RWPE1 (cell line): ENCODE measurements at places on chromosomes 5 and 9.

- DNase-seq, result no peak
Measured at GRCh38 chr5:109997161-109997560, 307.4 kb downstream of the MAN2A1 start.

DNA sequence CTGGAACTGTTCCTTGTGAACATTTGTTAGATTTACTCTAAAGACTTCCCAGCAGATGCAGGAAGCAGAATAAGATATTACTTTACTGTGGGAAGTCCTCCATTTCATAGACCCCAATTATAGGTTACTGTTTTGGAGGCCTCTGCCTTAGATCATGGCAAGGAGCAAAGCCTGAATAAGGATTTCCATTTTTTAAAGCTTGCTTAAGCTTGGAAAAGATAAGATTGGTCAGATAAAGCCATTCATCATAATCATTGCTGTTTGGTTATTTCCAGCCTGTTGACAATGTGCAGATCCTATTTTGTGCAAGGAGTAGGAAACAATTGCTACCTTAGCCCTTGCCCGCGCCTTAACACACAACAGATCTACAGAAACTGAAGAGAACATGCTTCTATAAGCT lies 129.5 kb upstream of the ITGA1 start:
- no peak for DNase-seq

GRCh38 chr5:145660897-145661640 lies 174.1 kb downstream of the PRELID2 start:
- DNase-seq, result no peak

- DNase-seq, result no peak
Measured at GRCh38 chr5:98791001-98791519, 17.6 kb downstream of the RGMB start.

DNA sequence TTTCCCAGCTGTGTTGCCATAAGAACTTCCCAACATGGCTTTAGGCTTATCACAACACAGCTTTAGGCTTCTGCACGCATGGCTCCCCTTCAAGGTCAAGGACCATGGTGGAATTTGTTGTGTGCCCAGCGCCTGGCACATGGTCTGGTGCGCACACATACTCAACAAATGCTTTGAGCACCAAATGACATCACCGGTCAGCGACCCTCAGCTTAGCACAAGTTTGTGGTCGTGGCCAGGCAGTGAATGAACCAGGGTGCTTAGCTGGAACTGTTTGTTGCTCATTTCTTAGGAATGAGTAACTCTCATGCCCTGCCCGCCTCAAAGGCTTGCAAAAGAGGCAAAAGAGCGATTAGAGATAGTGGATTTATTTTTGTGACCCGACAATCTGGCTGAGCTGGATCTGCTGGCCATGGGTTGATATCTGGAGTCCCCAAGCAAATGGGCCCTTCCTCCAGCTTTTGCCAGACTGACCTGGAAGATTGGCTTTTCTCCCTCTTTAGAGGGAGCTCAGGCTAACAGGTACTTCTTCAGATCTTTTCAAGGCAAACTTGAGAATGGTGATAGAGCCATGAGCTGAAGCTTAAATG lies 58.9 kb downstream of the DAP start:
- DNase-seq, result peak; percentile 30

DNA sequence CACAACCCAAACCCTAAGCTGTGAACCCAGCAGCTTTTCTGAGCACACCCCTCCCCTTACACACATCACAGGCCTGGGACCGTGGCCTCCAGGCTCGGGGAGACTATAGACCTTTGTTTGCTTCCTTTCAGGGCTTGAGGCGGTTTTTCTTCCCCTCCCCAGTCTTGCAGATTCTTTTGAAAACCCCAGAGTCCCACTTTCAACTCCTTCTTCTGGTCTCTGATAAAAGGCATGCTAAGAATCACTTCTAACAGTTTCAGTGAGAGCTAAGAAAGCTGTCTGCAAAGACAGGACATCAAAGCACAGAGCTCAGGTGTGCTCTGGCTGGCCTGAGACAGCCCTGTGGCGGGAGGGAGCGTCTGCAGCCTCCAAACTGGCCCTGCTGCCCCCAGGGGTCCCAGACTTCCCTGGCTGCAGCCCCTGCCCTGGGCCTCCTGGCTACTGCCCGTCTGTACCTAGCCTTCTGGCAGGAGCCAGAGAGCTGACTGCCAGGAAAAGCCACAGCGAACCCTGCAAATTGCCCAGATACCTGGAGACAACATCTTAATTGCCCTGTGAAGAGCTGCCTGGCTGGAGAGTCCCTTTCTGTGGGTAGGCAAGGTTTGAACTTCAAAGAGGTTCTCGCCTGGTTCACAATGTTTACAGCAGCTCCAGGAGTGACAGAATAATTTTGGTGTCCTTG lies 138.9 kb downstream of the GADD45G start:
- DNase-seq, result no peak

GRCh38 chr5:135628771-135629563 lies 50.2 kb upstream of the CXCL14 start:
- DNase-seq, result no peak

DNA sequence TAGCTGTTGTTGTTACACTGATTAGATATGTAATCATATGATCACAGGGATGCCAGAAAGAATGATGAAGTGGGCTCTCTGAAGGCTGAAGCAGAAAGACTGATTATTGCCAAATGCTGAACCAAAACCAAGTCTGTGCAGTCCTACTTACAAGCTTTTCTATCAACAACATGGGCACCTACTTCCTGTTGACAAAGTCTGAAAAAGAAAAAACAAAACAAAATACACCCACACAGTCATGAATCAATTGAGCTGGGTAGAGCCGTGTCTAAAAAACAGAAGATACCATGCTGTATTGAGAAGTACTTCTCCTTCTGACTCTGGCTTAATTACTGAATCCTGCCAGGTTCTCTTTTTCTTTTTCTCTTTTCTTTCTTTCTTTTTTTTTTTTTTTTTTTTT lies 363.4 kb downstream of the RAB3C start:
- no peak for DNase-seq

GRCh38 chr9:122349201-122349600 lies 21.6 kb upstream of the PTGS1 start:
- DNase-seq, result no peak

GRCh38 chr9:110785166-110785565 lies 116.6 kb downstream of the MUSK start:
- DNase-seq, result no peak

GRCh38 chr9:105496826-105497225 lies 49.0 kb downstream of the FSD1L start:
- DNase-seq, result no peak

- DNase-seq, result no peak
Measured at GRCh38 chr9:33728613-33729012, 66.7 kb upstream of the PRSS3 start.

DNA sequence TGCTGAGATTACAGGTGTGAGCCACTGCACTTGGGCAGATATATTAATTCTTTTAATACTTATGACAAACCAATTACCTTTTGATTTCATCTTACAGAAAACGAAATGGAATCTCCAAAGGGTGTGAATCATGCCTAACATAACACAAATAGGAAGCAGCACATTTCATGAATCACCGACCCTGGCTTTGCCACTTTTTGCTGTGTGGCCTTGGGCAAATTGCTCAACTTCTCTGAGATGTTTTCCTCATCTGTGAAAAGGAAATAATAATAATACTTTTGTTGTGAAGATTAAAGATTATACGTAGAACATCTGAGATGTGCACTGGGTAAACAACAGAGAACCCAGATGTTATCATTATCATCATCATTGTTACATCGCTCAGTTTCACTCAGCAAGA lies 50.7 kb upstream of the FREM1 start:
- no peak for DNase-seq

DNA sequence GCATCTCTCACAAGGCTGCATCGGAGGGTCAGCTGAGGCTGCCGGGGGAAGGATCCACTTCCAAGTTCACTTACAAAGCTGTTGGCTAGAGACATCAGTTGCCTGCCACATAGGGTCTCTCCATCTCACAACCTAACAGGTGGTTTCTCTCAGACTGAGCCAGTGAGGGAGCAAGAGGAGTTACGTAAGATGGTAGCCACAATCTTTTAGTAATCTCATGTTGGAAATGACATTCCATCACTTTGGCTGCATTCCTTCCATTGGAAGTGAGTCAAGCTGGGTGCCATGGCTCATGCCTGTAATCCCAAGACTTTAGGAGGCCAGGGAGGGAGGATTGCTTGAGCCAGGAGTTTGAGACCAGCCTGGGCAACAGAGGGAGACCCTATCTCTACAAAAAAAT lies 7.4 kb upstream of the GRK6 start:
- no peak for DNase-seq

DNA sequence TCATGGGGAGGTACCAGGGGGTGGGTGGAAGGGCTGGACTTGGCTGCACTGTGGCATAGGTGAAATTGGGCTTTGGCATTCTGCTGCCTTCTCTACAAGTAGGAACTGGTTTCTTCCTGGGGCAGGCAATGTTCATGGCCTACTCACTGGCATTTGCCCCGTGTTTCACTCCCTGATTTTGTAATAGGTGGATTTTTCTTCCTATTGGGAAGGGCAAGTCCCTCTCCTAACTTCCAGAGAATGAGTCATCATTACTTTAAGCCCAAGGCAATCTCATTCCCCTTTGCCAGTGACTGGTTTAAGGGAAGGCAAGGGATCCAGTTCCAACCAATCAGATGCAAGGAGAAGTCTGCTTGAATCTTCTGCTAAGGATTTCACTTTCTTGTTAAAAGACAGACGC lies 67.9 kb upstream of the ANKRD55 start:
- peak; percentile 97 for DNase-seq

GRCh38 chr5:172383191-172383802 lies 71.0 kb downstream of the SH3PXD2B start:
- peak; percentile 84 for DNase-seq

DNA sequence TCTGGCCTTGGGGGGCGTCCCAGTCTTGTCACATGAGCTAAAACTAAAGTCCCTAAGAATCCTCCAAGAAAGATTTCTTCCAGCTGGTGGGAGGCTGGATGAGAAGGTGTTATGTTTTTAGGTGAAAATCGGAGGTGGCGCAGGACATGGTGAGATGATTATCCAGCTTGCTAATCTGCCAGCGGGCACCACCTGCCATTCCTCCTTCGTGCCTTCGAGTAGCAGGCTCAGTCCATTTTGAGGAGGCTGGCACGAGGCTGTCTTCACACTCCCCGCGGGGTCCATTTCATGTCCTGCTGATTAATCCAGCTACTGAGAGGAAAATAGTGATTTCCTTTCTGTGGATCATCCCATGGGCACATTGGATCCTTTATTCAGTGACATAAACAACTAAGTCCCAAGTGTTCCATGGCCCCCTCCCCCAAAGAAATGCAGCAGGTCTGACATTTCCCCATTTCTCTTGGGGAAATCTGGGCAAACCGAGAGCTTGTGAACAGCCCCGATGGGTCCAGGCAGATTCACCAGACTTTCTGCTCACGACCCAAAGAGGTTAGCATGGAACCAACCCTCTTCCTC lies 38.2 kb upstream of the EXOC3 start:
- no peak for DNase-seq

GRCh38 chr5:135185481-135186065 lies 151.5 kb upstream of the PITX1 start:
- no peak for DNase-seq

DNA sequence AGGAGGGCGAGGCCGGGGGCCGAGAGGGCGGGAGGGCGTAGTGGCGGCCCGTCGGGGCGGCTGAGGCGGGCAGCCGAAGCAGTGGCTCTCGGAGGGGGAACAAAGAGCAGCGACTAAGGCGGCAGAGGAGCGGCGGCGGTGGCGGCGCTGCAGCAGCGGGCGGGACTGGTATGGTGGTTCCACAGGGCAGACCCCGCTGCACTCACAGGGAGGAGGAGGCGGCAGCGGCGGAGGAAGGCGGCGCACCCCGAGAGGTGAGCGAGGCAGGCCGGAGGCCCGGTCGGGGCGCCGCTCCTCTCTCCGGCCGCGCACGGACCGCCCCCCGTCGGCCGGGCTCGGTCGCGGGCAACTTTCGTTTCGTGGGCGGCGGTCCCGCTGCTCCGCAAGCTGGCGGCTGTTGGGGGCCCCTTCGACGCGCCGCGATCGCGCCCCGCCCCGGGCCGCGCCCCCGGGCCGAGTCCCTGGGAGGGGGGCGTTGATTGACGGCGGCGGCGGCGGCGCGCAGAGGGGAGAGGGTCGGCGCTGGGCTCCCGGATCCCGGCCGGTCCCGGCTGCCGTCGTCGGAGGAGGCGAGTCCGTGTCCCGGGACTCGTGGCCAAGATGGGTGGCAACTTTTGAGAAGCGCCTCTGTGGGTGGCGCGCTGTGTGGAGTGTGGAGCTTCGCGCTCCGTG lies 467 bp downstream of the CNOT6 start:
- peak; percentile 53 for DNase-seq

DNA sequence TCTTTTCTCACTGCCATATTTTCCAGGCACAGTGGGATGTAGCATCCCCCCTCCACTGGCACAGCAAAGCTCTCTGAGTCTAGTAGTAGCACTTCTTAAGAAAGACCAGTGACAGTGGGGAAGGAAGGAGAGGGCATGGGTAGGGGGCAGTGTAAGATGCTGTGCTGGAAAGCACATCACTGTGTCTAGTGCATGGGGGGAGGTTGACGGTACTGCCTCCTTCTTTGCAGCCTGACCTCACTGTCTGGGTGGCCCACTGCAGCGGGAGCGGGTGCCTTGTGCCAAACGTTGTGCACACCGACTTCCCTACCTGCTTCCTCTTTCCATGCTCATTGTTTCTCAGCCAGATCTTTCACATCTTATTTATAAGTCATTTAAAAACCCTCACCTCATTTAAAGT lies 91.8 kb downstream of the PDE8B start:
- DNase-seq, result no peak

DNA sequence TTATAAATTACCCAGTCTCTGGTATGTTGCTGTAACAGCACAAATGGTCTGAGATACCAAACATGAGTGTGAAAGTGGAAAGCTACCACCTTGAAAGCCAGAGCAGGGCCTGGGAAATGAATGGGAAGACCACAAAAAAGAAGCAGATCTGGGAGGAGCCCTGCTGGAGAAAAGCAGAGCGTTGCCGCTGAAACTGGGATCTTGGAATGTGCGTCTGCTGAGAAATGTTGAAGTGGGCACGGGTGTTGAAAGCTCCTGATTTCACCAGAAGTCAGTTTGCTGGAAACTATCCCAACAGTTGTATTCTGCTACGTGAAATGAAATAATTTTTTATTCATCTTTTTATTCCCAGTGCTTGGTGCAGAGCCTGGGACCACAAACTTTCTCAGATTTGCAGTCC lies 40.0 kb downstream of the NUDT12 start:
- DNase-seq, result no peak

DNA sequence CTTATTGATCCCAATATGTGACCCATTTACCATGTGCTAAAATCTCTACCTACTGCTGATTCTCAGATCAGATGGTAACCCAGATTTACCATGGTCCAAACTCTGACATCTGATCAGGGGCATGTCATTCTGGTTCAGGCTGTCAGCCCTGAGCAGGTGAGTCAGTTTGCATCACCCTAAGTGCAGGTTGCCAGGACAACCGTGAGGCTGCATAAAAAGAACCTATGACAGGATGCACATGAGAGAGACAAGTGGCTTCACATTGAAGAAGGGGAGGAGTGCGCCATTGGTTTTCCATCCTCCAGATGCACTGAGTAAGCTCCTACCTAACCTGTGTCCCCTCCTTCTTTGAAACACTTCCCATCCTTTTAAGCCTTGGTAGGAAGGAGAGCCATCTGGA lies 801 bp upstream of the PRSS3 start:
- DNase-seq, result no peak

DNA sequence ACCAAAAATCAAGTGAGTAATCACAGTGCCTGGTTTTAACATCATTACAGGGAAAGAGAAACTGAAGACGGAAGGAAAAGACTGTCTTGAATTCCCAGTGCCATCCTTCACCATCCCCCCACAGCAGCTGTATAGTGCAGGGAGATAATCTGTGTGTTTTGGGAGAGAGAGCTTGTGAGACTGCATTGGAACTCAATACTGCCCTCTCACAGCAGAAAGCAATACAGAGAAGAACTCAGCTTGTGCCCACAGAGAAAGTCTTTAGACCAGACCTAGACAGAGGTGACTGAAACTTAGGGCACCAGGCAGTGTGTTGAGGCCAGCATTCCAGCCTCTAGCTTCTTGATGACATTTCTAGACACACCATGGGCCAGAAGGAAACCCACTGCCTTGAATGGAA lies 754.7 kb upstream of the CDH6 start:
- no peak for DNase-seq
